ENCODE measurements at places on chromosomes 7 and 10.

DNA sequence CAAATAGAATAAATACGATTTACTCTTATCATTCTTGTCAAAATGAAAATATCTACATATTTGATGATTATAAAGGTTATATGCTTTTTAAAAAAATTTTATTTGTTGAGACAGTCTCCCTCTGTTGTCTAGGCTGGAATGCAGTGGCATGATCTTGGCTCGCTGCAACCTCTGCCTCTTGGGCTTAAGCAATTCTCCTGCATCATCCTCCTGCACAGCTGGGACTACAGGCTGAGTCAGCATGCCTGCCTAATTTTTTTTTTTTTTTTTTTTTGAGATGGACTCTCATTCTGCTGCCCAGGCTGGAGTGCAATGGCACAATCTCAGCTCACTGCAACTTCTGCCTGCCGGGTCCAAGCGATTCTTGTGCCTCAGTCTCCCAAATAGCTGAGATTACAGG is 48.9 kb downstream of the PUS7 start:
- DNase-seq = no peak

- no peak for DNase-seq
Measured at GRCh38 chr10:19629567-19629966, 186.7 kb upstream of the PLXDC2 start.

DNA sequence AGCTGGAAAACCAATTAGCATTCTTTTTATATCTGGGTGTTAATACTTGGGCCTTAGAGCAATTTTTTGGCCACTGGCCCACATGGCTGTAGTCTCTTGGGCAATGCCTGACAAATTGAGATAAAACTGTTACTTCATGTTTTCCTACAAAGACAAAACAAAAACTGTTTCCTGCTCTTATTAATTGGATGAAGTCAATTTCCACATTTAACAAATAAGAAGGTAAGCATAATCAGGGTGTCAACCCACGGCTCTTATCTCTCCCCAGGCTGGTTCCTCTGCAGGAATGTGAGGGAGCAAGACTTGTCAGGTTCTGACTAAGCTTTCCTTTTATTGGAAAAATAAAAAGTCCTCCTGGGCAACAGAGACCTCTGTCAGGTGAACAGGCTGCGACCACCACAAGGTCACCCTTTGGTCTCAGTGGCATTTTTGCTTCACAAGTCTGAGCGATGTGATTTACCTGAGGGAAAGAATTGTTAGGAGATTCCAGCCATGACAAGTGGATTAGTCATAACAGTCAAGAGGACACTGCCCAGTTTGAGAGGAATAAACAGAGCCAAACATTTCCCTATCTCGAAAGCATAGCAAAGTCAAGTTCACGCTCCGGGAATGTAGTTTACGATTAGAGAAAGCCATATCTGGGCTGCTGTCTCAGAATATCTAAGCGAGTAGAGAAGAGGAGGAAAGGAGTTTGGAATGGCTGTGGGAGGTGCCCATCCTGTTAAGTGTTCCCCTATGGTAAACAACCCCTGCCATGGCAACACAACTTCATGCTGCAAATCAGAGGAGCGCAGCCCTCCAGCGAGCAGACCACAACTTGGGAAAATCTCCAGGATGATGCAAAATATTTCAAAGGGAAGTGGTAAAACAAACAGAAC is 144.4 kb downstream of the TES start:
- DNase-seq = no peak

DNA sequence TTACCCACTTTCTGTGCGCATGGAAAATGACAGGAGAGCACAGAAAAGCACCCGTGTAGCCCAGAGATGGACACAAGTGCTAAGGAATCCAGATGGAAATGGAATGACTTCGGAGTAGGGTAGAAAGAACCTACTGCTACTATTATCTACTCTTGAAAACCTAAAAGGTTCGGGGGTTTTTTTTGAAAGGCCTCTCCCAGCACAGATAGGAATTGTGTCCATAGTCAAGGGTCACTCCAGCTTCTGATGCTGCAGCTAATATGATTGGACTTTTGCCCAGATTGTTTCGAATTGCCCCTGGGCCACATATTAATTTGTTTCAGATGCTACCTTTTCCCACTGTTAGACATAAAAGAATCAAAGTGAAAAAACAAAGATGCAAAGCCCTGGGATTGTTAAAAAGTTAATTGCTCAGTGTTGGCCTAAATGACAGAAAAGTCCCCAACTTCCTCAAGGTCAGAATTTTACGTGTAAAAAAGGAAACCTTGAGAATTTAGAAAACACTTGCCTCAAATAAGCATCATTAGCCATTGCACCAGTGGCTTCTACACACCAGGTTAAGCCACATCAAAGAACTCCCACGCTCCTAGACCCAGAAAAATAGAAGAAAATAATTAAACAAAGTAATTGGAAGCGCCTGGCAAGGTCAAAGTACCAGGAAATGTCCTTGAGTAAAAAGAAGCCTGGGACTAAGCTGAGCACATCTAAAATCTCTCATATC is 40.8 kb upstream of the INSIG1 start:
- no peak for DNase-seq

GRCh38 chr7:51376420-51377092 is 59.9 kb upstream of the COBL start:
- DNase-seq = no peak

DNA sequence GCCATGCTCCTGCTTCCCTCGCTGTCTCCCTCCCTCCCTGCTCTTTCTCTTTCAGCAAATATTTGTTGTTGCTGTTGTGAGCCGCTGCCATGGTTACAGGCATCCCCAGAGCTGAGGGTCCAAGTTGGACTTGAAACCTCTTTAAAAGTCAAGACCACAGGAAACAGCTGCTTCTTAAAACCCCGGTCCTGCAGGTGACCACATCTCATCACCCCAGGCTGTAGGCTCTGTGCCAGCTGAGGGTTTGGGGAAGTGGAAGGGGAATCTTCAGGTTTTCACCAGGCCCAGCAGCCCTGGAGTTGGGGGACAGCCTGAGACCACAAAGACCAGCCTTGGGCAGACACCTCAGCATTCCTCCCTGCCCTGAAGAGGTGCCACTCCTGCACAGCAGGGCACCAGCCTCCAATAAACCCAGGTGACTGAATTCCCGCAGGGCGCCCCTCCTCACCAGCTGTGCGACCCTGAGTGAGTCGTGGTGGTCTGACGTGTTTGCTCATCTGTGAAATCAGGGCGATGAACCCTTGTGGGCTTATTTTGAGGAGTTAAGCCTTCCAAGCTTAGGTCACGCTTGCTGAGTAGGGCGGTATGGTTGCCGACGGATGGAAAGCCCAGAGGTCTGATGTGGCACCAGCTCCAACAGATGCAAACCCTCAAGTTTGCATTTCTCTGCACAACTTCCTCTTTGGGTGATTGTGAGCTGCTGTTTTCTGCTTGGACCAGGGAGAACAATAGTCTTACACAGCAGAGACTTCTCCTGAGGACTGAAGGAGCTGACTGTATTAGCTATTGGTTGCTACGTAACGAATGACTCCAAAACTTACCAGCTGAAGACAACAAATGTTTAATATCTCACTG is 24.8 kb downstream of the NPTX2 start:
- no peak for DNase-seq

GRCh38 chr7:31302356-31302755 is 38.2 kb downstream of the NEUROD6 start:
- no peak for DNase-seq

DNA sequence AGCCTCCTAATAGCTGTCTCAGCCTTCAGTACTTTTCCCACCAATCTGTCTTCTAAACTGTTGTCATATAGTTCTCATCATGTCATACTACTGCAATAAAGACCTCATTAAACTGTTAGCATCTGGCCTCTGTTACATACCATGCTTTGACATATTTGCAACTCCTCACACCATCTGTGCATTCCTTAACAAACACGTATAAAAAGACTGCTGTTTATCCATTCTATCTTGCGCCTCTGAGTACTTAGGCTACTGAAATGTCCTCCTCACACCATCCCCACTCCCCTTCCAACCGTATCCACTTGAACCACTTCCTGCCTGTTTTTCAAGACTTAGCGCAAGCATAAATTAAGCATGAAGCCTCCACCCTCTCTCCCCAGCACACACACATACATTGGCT is 41.6 kb downstream of the SLC16A9 start:
- no peak for DNase-seq

DNA sequence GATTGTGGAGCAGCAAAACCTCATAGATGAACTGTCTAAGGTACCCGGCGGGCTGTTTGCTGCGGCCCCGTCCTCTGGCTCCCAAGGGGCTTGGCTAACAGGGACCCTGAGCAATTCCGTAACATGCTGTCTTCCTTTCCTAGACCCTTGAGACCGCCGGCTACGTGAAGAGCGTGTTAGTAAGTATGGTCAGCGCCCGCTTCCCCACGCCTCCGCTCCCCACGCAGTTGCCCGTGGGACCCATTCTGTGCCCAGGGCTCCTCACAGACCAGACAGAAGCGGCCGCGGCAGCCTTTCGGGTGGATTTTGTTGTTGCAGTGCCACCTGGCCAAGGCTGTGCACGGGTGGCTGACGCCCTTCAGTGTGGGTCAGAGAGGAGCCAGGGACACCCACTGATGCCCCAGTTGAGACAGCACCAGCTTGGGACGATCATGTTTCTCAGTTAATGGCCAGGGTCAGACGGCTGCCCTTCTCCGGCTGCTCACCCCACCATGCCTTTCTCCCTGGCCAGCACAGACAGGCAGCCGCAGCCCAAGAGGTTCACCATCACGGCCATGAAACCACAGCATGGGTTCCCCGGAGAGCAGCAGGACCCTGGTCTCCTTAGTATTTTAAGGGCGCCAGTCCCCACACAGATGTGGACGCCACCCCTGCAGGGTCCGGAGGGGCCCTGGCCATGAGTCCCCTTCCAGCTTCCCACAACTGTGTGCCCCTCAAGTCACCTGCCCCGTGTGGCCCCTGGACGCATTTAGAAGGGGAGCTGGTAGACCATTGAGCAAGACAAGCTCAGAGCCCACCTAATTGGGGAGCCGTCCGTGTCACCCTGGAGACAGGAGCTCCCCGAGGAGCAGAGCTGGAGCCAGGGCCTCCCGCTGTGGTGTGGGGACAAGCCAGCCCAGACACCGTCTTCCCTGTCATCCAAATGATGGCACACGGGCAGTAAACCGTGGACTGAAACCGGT is 49.4 kb upstream of the DPYSL4 start:
- no peak for DNase-seq

DNA sequence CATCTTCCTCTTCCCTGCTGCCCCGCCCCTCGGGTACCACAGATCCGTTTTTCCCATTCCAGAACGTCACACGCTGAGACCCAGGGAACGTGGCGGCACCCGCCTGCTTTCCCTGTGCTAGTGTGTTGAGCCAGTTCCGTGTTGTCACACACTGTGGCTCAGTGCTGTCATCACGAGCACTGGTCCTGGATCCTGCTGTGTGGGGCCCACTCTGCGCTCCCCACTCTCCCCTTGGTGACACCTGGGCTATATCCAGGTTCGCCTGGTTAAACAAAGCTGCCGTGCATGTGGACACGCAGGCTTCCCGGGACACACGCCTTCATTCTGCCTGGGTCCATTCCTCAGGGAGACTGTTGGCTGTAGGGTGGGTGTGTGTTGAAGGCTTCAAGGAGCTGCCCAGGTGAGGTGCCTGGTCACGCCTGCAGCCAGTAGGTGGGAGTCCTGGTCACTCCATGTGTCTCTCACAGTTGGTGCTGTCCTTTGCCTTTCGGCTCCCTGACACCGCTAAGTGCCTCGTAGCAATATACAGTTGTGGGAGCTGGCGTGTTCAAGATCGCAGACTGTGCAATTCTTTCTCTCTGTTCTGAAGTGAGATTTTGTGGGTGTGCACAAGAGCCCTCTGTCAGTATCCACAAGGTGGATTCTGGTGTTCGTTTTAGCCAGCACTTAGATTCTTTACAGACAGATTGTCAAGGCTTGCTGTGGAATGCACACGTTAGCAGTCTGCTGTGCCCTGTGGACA is 88.6 kb downstream of the INPP5A start:
- DNase-seq = no peak

DNA sequence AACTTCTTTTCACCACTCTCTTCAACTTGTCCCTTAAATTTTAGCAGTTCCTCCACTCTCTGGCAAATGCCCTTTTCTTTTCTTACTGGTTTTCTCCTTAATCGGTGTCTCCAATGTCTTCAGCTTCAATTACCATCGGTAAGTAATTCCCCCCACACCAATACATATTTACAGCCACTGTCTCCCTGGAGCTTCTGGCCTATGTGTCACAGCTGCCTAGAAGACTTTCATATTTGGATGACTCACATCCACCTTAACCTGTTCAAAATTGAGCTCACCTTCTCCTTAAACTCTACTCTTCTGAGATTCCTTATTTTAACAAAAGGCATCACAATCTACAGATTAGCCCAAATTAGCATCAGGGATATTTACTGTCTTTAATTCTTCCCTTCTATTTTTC is 380.4 kb downstream of the POM121L12 start:
- no peak for DNase-seq

GRCh38 chr10:52106011-52106410 is 208.1 kb upstream of the DKK1 start:
- DNase-seq = no peak

GRCh38 chr10:5737352-5737751 is 52.7 kb downstream of the TASOR2 start:
- no peak for DNase-seq

DNA sequence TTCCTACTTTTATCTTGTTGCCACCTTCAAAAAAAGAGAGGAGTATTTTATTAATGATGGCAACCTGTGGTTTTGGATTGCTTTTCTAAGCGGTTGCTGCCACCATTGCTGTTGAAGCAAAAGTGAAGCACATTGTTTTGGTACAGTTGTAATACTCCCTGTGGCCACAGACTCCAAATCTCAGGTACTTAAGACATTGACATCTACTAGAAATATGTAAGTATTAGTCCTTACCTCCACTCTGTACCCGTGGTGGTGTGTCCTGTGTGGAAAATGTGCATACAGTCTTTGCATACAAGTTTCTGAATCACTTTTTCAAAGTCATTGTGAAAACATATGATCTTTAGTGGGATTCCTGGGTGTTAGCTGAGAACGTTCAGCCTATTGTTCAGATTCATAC is 85.7 kb downstream of the ANLN start:
- DNase-seq = no peak

DNA sequence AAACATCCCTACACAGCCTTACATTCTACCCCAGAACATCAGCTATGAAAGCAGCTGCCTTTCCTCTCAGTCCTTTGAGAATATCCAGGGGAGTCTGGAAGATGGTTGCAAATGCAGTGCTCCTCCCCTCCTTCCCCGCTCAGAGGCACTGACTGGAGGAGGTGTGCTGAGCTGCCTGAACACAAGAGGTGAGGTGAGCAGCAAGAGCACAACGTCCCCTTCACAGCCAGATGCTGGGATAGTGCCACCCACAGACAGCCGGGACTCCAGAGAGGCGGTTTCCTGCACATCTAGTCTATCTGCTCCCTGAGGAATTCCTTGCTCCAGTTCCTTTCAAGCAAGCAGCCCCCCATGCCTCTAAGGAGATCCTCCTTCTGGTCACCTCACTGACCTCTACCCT is 74.2 kb downstream of the EZH2 start:
- DNase-seq = no peak

All from activated CD8-positive, alpha-beta memory T cell treated with anti-CD3 and anti-CD28 coated beads for 1 hour (primary cell).